ENCODE measurements at places on chromosomes 11 and 22.

DNA sequence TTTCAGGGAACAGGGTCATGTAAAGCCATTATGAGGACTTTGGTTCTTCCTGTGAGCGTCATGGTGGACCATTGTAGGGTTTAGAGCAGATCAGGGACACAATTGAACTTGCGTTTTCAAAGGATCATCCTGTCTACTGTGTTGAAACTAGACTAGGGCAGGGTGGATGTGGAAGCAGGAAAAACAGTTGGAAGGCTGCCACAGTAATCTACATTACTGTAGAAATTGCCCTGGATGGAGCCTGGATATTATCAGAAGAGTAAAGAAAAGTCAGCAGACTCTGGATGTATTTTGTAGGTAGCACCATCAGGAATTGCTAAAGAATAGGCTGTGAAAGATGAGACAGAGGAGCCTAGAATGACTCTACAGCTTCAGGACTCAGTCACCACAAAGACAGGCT is 5.4 kb downstream of the POU2AF2 start:
- no peak for DNase-seq

GRCh38 chr11:108069947-108070346 is 51.4 kb upstream of the ACAT1 start:
- DNase-seq, result peak; percentile 30

DNA sequence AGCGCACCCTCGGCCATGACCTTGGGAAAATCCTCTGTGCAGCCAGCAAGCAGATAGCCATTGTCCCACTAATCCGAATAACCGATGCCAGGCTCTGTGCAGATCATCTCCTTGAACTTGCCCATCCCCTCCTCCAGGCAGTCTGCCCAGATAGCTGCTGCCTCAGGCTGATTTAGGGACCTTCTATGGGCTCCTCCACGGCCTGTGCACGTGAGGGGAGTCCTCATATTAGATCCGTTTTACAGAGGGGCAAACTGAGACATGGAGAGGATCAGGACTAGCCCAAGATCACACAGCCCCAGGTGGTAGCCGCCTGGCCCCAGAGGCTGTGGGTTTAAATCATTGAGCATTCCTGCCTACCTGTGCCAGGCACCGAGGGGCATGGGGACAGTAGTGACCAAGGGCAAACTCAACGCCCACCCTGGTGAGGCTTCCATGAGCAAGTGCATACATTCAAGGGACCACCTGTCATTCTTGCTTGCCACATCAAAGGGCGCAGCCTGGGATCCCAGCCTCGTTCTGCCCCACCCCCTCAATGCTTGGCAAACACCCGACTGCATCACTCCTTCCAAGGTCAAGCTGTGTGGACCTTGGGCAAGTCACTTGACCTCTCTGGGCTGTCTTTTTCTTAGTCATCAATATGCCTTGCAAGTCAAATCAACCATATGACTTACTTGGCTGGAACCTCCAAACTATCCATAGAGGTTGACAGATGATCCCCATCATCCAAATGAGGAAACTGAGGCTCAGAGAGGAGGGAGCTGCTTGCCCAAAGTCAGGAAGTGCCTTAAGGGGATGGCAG is 131.6 kb downstream of the MN1 start:
- DNase-seq, result no peak

- no peak for DNase-seq
These were observed 12.6 kb upstream of the MMP20 start for GRCh38 chr11:102637731-102638130.

DNA sequence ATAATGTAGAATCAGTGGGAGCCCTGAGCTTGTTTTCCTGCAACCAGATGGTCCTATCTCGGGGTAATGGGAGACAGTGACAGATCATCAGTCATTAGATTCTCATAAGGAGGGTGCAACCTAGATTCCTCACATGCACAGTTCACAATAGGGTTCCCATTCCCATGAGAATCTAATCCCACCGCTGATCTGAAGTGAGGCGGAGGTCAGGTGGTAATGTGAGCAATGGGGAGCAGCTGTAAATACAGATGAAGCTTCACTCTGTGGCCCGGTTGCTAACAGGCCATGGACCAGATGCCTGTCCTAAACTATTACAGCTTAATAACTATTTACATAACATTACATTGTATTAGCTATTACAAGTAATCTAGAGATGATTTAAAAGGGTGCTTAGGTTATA is 17.0 kb downstream of the DIXDC1 start:
- no peak for DNase-seq

DNA sequence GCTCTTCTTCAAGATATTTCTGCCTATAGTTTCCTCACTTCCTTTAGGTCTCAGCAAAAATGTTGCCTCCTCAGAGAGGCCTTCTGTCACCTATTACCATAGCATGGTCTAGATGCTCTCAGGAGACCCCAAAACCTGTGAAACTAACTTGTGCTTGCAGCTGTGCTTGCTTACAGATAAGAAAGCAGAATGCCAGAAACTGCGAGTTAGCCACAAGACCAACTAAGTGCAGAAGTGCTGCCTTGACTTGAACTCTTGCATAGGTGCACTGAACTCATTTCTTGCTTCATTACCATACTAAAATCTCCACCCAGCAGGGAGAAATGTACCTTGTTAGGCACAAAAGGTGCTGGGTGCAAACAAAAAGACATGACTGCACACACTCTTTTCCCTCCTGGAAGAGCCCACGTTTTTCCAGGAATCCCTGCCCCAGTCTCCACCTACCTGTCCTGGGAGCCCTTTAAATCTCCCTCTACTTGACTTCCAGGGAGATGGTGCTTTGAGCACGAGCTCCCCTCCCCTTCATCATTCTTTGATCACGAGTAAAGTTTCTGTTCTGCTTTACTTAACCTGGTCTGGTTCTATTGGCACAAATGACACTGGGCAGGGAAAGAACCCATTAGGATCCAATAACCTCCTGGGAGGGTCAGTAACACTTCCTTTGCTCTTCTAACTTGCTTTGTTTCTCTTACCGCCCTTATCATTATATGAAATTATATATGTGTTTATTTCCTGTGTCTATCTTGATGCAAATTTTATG is 137.7 kb upstream of the DDI1 start:
- DNase-seq, result peak; percentile 19

DNA sequence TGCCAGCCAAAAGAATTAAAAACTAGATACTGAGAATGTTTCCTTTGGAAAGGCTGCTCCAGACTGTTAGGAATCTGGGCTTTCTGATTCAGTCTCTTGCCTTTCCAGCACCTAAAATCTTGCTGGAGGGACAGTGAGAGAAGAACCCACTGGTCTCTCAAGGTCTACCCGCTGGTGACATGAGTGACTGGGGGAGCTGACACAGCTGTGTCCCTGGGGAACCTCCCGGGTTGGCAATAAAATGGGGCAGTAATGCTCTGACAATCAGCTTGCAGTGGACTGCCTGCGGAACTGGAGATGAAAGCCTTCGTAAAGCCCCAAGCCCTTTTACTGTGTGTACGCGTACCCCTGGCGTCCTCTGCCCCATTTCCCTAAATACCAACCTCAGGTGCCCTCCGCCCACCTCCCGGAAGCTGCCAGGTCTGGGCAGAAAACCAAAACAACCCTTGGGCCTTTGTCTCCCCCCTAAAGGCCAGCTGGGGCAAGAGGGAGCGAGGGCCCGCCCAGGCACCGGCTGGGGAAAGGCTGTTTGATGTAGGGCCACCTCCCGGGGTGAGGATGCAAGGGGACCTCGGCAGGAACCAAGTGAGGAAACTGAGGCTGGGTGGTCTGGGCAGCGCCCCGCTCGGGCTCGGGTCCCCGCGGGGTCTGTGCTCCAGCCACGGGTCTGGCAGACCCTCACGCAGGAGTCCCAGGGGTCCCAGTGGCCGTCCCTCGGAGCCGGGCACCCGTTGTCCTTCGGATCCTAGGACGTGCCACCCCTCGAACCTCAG is 741 bp downstream of the CARS1 start:
- DNase-seq, result peak; percentile 55

DNA sequence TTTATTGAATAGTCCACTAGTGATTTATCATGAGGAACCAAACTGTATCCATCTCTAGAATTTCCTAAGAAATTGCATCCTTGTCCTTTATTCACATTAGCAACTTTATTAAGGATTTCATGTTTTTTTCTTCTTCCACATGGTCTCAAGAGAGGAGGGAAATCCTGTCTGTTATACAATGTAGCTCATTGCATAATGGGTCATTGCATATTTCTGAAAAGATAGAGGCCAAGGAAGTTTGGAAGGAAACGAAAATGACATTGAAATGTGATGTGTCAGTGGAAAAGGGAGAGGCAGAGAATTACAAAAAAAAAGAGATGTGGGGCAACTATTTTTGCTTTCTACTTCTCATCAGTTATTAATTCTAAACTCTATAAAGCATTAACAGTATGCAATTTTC is 353.1 kb downstream of the METTL15 start:
- no peak for DNase-seq

- no peak for DNase-seq
These were observed 4.9 kb downstream of the CACNA1I start for GRCh38 chr22:39575552-39575825.

- peak; percentile 8 for DNase-seq
These were observed 887 bp downstream of the IRF7 start for GRCh38 chr11:614623-615503.

DNA sequence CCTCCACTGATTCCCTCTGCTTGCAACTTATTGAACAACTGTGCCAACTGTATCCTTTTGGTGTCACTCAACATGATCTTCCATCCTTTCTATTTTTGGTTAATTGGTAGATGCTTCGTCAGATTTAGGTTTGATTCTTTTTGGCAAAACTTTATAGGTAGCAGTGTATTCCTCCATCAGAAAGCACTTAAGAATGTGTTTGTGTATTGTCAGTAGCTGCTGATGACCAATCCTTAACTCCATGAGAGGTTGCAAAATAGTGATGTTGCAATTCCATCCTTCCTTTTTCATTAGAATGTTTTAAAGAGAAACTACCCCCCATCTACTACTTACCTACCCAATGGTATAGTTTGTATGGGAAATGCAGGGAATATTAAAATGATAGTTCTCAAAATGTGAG is 22.1 kb downstream of the FAM76B start:
- DNase-seq, result no peak

- no peak for DNase-seq
These were observed 526.3 kb upstream of the RAG2 start for GRCh38 chr11:37124384-37124783.
